ENCODE measurements at places on chromosomes 2 and 18.

DNA sequence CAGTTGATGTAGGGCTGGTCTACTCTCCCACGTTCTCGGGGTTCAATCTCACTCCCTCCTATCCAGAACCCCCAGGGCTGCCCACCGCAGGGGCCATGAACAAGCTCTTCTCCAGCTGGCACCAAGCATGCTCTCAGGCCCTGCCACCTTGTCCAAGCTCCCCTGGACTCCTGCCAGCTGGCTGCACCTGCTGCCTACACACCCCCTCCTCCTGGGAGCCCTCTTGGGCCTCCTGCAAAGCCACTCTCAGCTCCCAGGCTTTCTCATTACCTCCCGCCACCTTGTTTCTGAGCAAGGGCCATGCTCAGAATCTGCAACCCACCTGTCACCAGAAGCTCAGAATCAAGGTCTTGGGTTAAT, 56.0 kb downstream of the HDAC4 start:
- no peak for DNase-seq

GRCh38 chr2:113081488-113082210, 13.9 kb downstream of the IL1F10 start:
- DNase-seq: no peak

DNA sequence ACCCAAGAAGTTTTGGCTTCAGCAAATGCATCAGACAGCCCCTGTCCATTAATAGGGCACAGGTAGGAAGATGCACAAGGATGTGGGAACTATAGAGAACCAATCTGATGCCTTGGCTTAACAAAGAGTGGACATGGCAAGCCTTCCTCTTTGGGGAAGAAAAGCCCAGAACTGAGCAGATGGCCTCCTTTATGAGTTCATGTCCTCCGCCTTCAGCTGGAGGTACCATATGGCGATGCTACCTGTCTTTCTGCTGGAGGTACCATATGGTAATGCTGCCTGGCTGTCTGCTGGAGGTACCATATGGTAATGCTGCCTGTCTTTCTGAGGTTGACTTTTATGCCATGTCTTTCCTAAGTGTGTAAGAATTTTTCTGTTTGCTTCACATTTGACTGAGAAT, 6.0 kb downstream of the RETREG2 start:
- DNase-seq: no peak

DNA sequence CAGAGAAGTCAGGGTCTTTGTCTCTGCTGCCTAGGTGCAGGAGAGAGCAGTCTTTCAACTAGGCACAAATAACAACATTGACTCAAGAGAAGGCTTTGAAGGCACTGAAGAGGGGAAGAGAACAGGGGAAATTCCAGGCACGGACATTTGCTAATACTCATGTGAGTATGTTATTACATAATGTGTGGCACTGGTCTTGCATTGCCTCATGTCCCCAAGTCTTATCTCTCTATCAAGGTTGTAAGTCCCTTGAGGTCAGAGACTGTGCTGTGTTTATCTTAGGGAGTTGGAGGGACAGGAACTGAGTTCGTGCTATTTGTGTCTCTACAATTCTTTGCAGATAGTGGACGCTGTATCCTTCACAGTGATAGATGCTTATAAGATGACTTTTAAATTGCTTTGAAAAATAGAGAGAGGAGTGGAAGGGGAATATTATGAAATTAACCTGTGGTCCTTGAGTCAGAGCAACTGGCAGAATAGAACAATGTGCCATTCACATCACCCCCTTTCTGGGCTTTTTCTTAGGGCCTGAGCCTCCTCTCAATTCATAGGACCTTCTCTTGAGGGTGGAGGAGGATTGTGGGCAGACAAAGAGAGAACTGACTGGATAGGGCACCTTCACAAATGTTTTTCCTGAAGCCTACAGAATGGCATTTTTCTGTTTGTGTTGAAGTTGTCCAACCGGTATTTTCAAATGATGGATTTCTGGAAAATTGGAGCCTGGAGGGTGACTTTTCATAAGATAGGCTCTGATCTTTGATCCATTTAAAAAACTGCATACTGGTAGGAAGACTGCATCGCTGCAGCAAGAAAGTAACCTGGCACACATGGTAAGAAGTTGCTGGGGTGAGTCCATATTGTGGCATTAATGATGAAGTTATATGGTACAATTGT, 96.6 kb upstream of the CXCR4 start:
- DNase-seq: no peak

DNA sequence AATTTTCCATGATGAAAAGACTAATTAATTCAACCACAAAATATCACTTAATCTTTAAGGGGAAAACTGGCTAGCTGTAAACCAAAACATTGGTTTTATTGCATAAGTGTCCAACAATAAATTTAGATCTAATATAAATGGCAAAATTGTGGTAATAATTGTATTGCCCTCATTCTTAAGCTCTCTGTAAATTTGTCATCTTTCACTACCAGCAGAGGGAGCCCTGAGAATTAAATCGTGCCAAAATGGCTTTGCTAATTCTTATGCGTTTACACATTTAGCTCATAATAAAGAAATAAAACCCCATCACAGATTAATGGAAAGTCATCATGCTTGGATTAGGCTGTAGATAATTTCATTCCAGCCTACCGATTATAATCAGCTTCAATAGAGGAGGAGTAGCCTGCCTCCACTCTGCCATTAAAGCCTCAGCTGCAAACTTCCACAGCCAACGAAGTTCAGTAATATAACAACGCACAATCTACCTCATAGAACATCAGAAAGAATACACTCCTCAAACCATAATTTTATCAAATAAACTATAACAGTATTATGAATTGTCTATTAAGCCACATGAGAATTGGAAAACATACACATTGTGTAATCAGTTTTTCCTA, 70.0 kb upstream of the ATP5MC3 start:
- DNase-seq: no peak

DNA sequence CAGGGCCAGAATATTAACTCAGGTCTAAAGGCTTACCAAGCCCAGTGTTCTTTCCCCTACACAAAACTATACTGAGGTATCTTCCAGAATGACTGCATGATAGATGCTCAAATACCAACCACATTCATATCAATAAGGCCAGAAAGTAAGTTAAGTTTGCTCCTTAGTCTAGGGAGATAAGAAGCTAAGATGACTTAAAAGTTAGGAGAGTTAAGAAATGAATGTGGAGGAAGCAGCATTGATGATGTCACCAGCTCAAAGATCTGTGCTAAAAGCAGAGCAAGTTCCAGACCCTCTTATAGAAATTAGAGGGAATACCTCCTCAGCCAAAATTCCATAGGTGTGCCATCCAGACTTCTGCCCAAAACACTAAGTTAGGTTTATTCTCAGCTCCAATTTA, 6.1 kb downstream of the PPP4R1 start:
- DNase-seq: no peak

GRCh38 chr2:46601328-46601963, 122.1 kb downstream of the TMEM247 start:
- DNase-seq: no peak

GRCh38 chr2:38099099-38100028, 23.4 kb upstream of the CYP1B1 start:
- DNase-seq: no peak

- DNase-seq: no peak
Observed at GRCh38 chr2:70141212-70141901, 49.5 kb downstream of the C2orf42 start.

- DNase-seq: no peak
Observed at GRCh38 chr18:73944715-73945114, 202.9 kb downstream of the FBXO15 start.
